ENCODE measurements at places on chromosomes 2 and 18.
A peak's percentile ranks its signal among the peaks of the same experiment; 100 is the strongest.

- DNase-seq, result peak; percentile 20
Measured at GRCh38 chr18:48896875-48897511, 53.8 kb downstream of the SMAD7 start.

GRCh38 chr2:102062802-102063201 lies 71.0 kb downstream of the IL1R2 start:
- DNase-seq, result no peak

DNA sequence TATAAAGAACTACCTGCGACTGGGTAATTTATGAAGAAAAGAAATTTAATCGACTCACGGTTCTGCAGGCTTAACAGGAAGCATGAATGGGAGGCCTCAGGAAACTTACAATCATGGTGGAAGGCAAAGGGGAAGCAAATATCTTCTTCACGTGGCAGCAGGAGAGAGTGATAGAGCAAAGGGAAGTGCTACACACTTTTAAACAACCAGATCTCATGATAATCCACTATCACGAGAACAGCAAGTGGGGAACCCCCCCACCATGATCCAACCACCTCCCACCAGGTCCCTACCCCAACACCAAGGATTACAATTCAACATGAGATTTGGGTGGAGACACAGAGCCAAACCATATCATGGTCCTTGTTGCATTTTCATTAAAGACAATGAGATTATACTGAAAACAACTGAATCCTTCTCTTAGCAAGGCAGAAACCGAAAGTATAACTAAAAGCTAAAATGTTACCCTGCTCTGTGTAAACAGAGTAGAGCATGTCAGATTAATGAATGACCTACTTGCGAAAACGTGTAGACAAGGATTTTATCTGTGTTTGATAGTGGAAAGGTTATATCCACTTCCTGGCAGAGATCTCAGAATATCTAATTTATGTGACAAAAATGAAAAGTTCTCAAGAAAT lies 60.1 kb upstream of the RBBP8 start:
- DNase-seq, result no peak

- no peak for DNase-seq
Measured at GRCh38 chr2:80030135-80030534, 274.4 kb downstream of the LRRTM1 start.

DNA sequence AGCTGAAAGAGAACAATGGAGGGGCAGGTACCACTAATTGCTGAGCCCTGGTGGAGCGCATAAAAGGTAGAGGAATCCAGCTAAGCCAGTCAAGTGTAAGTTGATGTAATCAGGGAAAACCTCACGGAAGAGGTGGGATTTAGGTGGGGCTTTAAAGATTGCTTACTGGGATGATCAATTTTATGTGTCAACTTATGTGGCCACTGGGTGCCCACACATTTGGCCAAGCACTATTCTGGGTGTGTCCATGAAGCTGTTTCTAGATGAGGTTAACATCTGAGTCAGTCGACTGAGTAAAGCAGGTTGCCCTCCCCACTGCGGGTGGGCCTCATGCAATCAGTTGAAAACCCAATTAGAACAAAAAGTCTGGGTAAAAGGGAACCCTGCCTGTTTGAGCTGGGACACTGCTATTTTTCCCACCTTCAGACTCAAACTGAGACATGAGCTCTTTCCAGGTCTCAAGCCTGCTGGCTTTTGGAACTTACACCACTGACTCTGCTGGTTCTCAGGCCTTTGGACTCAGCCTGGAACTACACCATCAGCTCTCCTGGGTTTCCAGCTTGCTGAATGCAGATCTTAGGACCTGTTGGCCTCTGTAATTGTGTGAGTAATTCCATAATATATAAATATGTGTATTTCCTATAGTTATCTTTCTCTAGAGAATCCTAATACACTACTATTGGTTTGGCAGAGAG lies 67.3 kb downstream of the MYO5B start:
- DNase-seq, result no peak

GRCh38 chr2:218367415-218368149 lies 10.9 kb downstream of the CATIP start:
- peak; percentile 89 for DNase-seq

DNA sequence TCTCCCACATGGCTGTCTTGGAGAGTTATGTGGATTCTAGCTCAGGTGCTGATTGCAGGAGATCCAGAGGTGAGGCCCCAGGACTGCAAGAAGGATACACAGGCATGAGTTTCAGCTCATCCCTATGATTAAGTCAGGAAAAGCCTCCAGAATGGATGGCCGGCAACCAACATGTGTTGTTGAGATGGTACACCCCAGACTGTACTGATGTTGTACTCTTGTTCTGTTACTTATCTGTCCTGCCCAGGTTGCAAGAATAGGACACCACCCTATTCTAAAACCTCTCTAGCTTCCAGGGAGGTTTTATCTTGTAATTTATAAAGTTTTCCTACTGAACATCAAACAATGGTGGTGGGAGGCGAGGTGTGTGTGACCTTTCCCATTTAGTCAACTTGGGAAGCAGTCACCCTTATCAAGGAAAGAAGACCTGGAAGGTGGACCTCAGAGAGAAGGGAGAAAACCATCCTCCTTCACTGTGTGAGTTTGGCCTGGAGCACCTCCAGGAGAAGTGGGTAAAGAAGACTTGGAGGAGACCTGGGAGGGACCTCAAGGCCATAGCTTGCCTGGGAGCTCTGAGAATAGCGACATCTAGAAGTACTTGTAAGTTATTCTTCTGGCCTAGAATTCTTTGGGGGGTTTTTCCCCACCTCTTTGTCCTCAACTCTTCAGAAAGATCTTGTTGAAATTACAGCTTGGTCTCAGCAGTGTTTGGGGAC lies 8.6 kb downstream of the FAM124B start:
- no peak for DNase-seq

GRCh38 chr2:119416299-119416923 lies 15.2 kb upstream of the TMEM37 start:
- DNase-seq, result no peak

DNA sequence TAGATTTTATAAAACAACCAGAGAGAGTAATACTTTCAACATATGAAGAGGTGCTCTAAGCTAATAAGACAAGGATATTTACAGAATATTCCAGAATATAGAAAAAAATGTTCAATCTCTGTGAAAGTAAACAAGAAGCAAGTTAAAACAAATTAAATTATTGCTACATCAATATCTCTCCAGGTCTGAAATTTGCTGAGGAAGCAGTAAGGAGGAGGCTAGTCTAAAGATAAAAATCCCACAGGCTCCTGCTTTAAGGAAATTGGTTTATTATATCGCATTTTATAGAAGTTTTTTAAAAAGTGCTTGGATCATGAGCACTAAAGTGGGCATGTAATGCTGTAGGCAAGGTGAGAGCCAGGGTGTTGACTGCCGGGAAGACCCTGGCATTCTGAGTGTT lies 39.7 kb upstream of the ASB18 start:
- no peak for DNase-seq

DNA sequence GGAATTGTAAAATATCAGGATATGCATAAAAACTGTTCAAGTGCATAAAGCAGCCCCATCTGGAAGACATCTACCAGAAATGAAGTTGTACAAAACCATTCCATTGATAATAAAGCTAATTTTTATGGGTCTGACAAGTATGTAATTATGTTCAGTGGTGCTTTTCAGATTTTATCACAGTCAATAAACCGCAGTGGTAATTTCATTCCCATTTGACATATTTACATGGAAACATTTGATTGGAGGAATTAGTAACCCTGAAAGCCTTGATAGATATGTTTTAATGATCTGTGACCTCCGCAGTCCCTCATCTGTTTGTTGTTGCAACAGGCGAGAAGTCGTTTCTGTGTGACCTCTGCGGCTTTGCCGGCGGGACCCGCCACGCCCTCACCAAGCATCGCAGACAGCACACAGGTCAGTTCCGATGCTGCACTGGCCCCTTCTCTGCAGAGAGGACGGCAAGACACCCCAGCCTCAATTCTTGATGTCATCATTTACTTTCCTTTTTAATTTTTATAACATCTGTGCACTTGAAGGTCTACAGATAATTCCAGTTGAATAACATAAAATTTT lies 283.1 kb downstream of the ZNF407 start:
- no peak for DNase-seq

All from thyroid gland (tissue), 4 donors.